GM12864 (cell line): ENCODE measurements at places on chromosomes 4 and X.

- DNase-seq = no peak
Measured at GRCh38 chr4:27568236-27568951, 707.8 kb downstream of the STIM2 start.

- DNase-seq = no peak
Measured at GRCh38 chrX:65241059-65241721, 264.9 kb upstream of the ZC4H2 start.

GRCh38 chr4:48035952-48036351, 19.4 kb downstream of the NIPAL1 start:
- no peak for DNase-seq

GRCh38 chr4:34644579-34645115, 1599.7 kb downstream of the ARAP2 start:
- no peak for DNase-seq

GRCh38 chr4:101175896-101176676, 171.2 kb downstream of the PPP3CA start:
- DNase-seq = no peak

DNA sequence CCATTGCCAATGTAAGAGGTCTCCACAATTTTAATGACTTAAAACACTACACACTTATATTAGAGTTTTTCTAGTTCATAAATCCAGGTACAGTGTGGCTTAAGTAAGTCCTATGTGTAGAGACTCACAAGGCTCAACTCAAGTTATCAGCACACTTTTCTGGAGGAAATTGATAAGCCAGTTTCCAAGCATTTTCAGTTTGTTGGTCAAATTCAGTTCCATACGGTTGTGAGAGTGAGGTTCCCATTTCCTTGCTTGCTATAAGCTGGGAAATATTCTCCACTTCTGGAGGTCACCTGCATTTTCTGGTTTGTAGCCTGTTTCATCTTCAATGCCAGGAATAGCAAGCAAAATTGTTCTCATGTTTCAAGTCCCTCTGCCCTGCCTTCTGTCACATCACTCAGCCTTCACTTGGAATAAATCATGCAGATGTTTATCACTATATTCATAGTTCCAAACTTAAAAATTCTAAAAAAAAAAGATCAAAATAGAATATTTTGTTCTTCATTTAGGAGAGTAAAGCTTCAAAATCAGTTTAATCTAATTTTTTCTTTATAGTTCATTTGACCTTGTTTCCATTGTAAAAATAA, 1137.5 kb upstream of the INTU start:
- DNase-seq = no peak

DNA sequence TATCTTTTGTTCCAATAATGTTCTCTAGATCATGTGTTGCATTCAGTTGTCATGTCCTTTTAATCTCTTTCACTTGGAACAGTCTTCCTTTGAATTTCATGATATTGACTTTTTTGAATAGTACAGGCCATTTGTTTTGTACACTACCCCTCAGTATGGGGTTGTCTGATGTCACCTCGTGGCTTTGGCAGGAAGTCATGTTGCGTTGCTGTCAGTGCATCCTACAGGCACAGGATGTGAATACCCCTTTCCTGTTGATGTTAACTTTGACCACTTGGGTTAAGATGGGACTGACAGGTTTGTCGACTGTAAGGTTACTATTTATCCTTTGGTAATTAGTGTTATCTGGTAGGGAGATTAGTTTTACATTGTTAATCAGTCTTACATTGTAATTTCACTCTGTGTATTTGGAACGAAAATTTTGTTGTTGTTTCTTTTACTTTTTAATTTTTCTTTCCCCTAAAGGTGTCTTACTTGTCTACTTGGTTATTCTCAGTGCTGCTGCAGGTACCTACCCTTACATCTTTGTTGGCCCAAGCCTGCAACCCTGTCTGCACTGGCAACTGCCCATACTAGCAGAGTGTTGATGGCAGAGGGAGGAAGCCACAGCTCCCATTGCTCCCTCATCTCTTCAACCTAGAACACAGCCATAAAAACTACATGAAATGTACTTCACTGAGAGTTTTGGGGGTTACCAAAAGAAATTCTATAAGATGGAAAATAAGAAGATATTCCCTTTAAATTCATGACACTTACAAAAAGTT, 14.7 kb upstream of the ATP8A1 start:
- no peak for DNase-seq

DNA sequence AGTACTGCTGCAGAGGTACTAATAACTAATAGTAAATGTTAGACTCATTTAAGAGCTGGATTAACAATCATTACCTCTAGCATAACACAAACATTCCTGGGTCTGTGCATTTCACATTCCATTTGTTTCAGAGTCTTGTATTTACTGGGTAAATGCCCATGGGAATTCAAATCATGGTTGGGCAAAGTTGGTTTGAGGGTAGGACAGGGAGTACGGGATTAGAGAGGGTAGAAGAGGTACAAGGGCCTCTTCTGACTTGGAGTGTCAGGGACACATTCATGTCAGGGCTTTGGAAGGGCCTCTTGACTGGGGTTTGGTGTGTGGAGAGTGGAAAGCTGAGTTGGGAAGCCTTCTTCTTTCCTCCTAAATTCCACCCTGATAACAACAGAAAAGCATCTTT, 65.9 kb downstream of the WWC2 start:
- no peak for DNase-seq

DNA sequence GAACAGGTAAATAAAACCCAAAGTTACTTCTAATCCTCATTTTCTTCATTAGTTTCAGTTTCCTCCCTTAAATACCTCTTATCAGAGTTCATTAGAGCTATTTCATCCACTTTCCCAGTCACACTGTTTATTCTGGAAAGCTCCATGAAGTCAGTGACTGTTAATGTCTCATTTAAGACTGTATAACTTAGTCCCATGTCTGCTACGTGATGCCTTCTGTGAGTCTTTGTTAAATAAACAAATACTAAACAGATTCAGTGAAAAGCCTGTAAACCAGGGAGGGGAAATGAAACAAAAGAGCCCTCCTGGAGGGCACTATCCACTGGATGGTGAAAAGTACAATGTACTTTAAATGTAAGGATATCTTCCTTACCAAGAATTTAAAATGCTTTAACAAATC, 24.7 kb downstream of the ACE2 start:
- no peak for DNase-seq

DNA sequence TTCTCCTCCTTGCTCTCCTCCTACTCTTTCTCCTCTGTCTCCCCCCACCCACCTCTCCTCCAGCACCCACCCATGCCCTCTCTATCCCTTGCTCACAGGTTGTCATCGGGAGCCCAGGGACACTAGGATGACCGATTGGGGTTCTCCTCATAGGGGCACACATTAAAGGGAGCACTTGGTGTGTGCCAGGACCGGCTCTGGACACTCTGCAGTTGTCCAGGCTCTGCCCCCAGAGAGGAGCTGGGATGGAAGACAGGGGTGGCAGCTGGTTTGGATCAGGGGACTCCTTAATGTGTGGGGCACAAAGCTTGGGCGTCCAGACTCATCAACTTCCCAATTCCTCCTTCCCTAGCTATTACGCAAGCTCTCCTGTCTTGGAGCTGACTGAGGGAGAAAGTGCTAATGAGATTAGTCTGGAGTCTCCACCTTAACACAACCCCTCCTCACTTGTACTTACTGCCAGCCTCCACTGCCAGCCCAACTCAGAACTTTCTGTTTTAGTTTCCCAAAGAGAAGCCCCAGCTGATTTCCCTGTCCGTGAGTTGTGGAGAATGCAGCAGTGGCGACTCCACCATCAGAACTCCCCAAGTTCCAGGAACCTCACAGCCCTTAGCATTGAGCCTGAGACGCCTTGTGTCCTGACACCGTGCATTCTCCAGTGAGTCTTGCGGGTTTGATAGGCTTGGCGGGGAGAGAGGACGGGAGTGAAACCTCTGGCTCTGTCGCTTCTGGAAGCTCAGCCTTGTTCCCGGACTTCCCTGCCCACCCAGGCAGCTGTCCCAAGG, 52.2 kb downstream of the CXorf49B start:
- no peak for DNase-seq

DNA sequence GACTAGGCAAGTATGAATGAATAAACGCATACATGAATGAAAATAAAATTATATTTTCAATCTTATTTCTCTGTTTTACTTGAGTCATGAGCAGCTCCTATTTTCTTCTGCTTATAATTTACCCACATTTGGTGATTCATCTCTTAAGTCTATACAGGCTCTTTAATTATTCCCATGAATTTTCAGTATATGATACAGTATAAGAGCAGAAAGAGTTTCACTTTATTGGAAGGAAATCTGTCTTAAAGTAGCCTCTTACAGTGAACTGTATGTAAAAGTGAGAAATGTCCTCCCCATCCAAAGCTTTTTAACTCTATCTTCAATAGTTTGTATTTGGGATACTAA, 50.8 kb downstream of the TMEM165 start:
- no peak for DNase-seq

DNA sequence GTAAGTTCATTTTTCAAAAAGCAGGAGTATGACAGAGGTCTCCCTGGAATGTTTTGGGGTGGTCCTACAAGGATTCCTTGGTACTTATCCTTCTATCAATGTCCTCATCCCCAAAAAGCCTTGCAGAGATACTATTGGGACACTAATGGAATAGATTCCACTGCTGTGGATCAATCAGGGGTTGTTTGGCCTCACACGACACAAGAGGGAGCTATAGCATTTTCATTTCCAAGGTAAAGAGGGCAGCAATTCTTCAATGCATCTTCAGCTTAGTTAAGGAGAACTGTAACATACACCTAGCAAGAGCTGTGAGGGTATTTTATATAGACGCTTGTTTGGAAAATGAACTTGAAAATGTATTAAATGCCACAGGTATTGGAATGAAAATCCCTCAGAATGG, 50.9 kb downstream of the USP26 start:
- no peak for DNase-seq
